ENCODE measurements at places on chromosomes 2 and 18.
A peak's percentile ranks its signal among the peaks of the same experiment; 100 is the strongest.

- no peak for DNase-seq
These were observed 5.1 kb downstream of the ACTG2 start for GRCh38 chr2:73897934-73898333.

DNA sequence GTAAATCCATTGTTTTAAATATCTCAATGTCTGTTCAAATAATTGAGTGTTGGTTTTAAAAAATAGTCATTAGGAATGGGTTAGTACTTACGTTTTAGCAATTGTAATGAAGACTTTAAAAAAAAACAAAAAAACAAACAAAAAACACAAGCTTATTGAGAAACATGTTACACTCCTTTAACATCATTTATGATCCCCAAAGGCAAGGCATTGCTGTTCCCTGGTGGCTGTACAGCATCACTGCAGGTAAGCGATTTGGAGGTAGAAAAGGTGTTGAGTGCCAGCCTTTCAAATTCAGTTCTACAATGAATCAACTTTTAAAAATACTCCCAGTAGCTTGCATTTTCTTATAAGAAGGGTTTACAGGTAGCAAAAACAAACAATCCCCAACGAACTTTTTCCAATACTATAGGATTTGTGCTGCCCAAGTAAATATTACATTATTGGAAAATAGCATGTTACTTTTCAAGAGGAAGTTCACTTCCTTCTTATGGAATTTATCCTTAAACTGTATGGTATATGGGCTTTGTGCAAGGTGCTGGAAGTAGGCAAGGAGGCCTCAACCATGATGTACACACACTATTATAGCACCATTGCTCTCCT, 27.5 kb downstream of the CNRIP1 start:
- no peak for DNase-seq

- DNase-seq: no peak
These were observed 23.9 kb downstream of the PTPRM start for GRCh38 chr18:7590826-7591560.

- DNase-seq: no peak
These were observed 286.0 kb upstream of the SLC14A2 start for GRCh38 chr18:45329316-45329715.

GRCh38 chr18:39424261-39424660, 1858.7 kb upstream of the CELF4 start:
- DNase-seq: no peak

GRCh38 chr2:101308432-101309210, at the start of gene RNF149:
TSS of gene RNF149 (minus strand) at chr2:101308701. CDS start at chr2:101308588, 113 bp downstream.
- DNase-seq: peak; percentile 98

GRCh38 chr2:205701509-205701908, 19.2 kb downstream of the NRP2 start:
- no peak for DNase-seq

DNA sequence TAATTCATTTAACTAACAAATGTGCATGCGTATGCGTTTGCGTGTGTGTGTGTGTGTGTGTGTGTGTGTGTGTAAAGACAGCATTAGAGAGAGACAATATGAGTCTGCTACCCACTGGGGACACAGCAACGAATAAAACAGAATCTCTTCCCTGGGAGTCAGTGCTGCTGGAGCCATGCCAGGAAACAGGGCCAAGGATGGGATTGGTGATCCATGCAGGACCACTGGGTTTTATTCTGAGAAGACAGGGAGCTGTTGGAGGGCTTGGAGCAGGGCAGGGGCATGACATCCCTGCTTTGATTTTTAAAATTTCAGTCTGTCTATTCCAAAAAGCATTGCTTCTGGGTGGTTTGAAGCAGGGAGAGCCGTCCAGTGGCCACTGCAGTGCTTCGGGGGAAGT, 62.9 kb downstream of the PDCL3 start:
- no peak for DNase-seq

DNA sequence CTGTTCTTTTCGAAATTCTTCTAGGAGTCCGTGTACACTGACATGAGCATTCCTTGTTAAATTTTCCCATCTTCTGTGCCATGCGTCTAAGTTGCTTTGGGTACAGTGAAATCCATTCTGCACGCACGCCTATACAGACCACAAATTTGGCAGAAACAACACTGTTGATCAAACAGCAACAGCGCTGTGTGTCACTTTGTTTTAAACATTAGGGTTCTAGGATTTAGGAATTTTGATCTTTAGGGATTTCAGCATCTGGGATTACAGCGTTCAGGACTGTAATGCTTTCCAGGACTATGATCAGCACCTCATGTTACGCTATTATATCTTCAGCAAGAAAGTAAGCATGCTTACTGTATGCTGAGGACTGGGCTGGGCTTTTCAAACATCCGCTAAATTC, 47.1 kb upstream of the FHL2 start:
- no peak for DNase-seq

- no peak for DNase-seq
These were observed 28.9 kb upstream of the ARHGEF4 start for GRCh38 chr2:130807659-130808385.

DNA sequence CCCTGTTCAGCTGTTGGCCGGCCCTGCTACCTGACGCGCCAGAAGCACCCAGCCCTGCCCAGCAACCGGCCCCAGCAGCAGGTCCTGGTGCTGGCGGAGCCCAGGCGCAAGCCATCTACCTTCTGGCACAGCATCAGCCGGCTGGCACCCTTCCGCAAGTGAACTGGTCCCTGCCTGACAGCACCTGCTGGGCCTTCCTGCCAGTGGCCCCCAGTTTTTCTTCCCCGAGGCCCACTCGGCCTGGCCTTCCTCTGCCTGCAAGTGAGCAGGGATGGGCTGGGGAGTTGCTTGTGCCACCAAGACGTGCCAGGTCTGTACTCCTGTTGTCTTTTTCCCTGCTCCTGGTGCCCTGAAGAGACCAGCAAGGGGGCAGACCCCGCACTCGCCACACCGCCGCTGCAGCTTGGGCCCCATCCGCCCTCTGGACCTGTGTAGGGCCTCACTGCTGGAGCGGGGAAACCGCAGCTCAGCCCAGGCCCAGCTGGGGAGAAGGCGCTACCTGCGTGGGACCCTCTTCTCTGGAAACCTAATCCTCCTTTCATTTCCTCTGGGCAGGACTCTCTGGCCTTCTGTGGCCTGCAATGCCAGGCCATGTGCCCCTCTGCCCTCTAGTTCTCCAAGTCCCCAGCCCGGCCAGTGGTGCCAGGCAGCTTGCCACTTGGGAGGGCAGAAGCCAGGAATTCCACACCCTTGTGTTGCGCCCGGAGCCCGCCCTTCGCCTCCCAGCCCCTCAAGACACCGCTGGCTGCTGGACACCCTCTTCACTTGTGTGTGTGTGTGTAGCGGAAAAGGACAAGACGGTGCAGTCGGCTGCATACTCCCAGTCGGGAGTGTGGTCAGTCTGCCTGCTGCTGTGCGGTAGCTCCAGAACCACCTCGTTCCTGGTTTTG, 47.0 kb downstream of the FAM168B start:
- DNase-seq: no peak

- no peak for DNase-seq
These were observed 46.3 kb downstream of the ADCYAP1 start for GRCh38 chr18:950882-951495.

- no peak for DNase-seq
These were observed 57.1 kb downstream of the MAP4K4 start for GRCh38 chr2:101754618-101755017.

GRCh38 chr2:230012267-230012884, 56.3 kb downstream of the SLC16A14 start:
- no peak for DNase-seq

DNA sequence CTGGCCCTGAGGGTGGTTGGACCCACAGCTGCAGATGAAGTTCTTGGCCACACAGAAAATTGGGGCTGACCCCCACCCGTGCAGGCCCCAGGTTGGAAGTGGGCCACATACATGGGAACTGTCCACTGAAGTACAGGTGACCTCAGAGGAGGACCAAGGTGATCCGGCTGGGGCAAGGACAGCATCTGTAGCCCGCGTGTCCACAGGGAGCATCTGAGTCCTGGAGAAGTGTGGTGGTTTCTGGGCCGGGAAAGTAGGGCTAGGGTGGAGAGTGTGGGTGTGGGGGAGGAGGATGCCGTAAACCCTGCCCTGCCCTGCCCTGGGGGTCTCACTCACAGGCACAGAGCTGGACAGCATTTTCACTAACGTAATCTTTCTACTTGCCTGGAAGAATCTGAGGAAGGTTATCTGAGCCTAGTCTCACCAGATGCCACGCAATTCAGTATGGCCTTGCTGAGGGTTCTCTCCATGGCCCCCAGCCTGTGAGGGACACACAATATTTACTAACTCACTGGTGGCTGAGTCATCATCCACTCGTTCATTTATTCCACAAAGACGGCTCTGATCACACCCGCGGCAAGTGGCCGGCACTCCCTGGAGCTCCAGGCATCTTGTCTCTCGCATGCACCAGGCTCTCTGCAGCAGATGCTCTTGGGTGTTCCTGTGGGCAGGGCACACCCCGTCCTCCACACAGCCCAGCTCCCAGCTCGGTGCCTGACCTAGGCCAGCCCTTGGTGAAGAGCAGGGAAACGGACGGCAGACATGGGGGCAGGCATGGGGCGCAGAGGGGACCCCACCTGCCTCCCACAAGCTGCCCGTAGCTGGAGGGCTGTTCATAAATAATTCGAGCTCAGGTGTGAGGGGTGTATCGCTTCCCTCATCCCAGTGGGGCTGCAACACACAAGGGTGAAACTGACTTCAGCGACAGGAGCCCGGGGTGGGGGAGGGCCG, 51.2 kb downstream of the INHBB start:
- DNase-seq: no peak

DNA sequence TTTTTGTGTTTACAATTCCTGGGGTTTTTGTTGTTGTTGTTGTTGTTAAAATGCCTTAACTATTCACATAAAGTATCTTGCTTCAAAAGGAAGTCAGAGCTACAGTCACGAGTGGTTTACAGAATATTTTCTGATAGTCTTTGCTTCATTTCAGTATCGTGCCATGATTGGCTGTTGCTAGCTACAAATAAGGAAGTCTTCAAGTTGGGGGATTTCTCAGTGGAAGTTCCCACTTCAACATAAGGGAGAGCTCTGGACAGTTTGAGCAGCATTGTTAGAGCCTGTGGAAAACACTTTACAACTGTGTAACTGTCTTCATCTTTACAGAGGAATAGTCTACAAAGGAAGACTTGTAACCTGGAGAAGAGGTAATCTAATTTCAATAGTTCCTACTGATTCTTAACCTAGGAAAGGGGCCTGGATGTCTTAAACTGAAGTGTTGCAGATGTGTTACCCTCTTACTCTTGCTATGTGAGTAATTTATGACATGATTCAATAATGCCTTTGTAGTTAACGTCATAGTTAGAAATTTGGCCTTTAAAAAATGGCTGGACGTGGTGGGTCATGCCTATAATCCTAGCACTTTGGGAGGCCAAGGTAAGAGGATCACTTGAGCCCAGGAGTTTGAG, 23.4 kb upstream of the TANK start:
- no peak for DNase-seq

DNA sequence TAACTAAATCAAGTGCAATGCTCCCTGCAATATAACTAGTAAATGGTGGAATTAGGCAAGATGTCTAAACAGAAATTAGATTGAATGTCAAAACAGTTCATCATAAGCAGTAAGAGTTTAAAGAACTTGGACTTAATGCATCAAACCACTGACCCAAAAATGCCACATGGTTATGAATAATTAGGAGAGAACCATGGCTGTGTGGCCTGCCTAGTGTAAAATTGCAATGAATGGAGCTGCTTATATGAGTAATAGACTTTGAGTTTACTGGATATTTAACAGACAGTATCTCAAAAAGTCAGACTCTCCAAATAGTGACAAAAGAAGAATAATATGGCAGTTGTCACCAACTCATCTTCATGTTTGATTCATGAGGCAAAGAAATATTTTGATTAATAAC, 101.6 kb upstream of the COL5A2 start:
- no peak for DNase-seq

GRCh38 chr2:102053096-102053495, 61.3 kb downstream of the IL1R2 start:
- DNase-seq: no peak

DNA sequence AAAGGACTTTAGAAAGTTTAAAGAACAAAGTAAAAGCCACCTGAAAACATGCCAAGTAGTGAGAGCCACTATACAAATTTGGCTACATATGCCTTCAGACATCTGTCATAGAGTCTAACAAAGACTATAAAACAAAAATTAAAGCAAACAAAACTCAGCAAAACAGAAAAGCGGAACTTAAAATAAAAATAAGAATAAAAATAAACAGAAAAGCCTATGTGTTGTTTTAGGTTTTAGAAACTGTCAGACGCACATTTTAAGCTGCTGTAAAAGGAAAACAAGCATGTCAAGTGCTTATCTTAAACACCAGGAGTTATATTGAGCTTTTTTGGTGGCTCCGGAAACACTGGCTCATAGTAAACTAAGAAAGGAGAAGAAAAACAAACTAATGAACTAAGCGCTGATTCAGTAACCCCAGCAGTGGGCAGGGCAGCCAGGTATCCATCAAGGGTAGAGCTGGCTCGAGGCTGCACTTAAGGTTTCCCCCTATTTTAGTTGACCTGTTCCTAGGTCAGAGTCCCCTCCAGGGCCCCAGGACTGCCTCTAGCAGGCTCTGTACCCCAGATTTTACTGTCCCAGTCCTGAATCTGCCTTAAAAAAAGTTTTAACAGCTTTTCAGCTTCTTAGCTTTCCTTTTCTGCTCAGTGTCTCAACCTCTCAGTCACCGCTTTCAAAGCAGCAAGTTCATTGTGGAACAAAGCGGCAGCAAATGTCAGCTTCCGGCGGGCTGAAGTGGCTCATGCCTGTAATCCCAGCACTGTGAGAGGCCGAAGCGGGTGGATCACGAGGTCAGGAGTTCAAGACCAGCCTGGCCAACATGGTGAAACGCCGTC, 15.4 kb upstream of the RMC1 start:
- DNase-seq: no peak

DNA sequence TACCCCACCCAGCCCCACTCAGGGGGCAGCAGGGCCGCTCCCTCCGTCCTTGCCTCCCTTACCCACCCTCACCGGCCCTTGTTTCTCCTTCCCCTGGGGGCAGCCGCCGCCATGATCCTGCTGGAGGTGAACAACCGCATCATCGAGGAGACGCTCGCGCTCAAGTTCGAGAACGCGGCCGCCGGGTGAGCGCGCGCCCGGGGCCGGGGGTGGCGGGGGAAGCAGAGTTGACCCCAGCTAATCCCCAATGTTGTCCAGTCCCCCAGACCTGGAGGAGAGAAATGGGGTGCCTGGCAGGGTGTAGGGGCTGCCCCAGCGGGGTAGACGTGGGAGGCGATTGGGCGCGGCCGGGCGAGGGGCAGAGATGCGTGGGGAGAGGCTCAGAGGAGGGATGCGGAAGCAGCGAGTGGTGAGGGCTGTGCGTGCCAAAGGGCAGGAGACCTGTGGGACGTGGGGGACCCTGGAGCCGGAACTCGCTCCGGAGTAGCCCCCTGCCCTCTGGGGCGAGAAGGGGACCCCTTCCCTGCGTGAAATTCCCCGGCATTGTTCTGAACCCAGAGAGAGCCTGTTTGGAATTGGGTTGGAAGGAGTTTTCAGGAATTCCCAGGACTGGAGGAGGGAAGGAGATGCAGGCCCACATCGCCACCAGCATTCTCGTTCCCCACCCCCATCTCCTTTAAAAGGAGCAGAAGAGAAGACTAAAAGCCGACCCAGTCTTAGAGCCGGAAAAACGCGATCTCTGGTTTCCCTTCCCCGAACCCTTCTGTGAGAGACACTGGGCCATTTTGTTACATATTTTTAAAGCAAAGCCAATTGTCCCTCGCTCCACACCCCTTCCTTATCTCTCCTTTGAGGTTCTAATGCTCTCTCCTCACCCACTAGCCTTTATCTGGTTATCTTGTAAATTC, 625 bp downstream of the ARPC2 start:
- DNase-seq: peak; percentile 82

- DNase-seq: no peak
These were observed 25.9 kb downstream of the HDAC4 start for GRCh38 chr2:239374896-239375277.
